ENCODE measurements at places on chromosomes 2 and 18. TPM values are rescaled to one million over a fixed set of nuclear protein-coding genes. Genes with fewer than 3 reads are reported as not detected.

Gene IL1B
- 1.3 TPM for total RNA-seq

DNA sequence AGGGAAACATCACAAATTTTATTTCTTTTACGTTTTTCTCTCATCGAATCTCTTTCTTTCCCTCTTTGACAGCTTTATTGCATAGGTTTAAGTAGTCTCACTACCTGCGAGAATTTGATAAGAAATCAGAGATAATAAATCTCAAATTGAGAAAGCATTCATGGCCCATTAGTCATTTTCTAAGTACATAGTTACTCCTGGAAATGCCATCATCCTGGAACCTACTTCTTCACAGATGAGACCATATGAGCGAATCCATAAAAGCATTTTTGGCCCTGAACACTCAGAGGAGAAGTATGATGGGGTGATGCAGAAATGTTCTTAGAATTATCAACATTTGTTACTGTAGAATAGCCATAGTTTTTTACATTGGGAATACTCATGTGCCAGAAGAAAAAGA is 138.0 kb upstream of the ARHGAP28 start:
- no peaks in the 10 kb centered on the region for H3K27me3 ChIP-seq
- no peaks in the 10 kb centered on the region for H3K36me3 ChIP-seq
- H3K4me3 ChIP-seq, result no peak overlapping the region
- DNase-seq, result no peak

DNA sequence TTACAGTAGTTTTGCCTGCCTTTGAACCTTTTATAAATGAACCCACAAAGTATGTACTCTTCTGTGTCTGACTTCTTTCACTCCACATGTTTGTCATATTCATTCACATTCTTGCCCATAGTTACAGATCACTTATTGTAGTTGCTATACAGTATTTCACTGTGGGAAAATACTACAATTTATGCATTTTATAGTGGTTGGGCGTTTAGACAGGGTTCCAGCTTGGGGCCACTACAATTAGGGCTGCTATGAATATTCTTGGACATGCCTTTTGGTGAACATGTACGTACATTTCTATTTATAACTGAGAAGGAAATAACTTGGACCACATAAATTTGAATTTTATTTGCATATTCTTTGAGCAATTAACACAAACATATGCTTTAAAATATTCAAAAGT is 15.4 kb upstream of the PMAIP1 start:
- no peak for DNase-seq
- H3K27me3 ChIP-seq, result no peaks in the 10 kb centered on the region
- no peaks in the 10 kb centered on the region for H3K36me3 ChIP-seq
- H3K4me1 ChIP-seq, result peaks cover 12% of the 10 kb centered on the region
- no peak overlapping the region for H3K4me3 ChIP-seq

Gene C2orf78
- not detected for total RNA-seq

Gene CCDC68
- total RNA-seq, result 13.0 TPM

Gene CFAP65
- total RNA-seq, result not detected

Gene SP9
- not detected for total RNA-seq

GRCh38 chr2:20582600-20583221 is 68.2 kb downstream of the HS1BP3 start:
- no peaks in the 10 kb centered on the region for H3K27me3 ChIP-seq
- H3K36me3 ChIP-seq, result no peaks in the 10 kb centered on the region
- no peak overlapping the region for H3K4me3 ChIP-seq
- no peak overlapping the region for H3K27ac ChIP-seq
- no peak for DNase-seq
- peaks cover 47% of the 10 kb centered on the region for H3K4me1 ChIP-seq

Gene CTNNA2
- total RNA-seq, result 0.52 TPM

Gene DSC3
- not detected for total RNA-seq

GRCh38 chr18:75656035-75656434 is 228.5 kb upstream of the SMIM21 start:
- H3K36me3 ChIP-seq, result no peaks in the 10 kb centered on the region
- H3K27ac ChIP-seq, result no peak overlapping the region

Gene KIF1A
- 51.9 TPM for total RNA-seq

DNA sequence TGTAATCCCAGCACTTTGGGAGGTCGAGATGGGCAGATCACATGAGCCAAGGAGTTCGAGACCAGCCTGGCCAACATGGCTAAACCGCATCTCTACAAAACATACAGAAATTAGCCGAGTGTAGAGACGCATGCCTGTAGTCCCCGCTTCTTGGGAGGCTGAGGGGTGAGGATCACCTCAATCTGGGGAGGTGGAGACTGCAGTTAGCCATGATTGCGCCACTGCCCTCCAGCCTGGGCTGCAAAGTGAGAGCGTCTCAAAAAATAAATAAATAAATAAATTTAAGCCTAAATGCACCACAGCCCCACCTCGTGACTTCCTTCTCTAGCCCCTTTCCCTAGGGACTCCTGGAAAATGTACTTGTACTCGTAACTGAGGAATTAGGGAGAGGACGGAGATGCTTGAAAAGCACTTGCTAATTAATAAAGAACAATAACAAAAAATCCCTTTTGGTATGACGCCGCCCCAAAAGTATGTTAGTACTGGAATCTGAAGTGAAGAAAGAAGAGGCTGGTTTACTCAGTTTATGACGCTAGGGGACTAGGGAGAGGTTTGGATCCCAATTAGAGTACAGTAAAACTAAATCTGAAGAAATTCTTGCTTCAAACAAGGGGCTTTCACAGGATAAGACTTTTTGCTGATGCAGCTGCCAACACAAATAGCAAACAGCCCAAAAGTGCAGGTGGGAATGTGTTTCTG is 887 bp upstream of the ZNF396 start:
- peaks cover 9% of the 10 kb centered on the region for H3K4me1 ChIP-seq
- no peaks in the 10 kb centered on the region for H3K36me3 ChIP-seq
- no peaks in the 10 kb centered on the region for H3K27me3 ChIP-seq
- DNase-seq, result no peak
- no peak overlapping the region for H3K4me3 ChIP-seq

- H3K36me3 ChIP-seq, result no peaks in the 10 kb centered on the region
- H3K27ac ChIP-seq, result no peak overlapping the region
- H3K27me3 ChIP-seq, result no peaks in the 10 kb centered on the region
- no peaks in the 10 kb centered on the region for H3K4me1 ChIP-seq
Observed at GRCh38 chr2:240501531-240501991, 56.2 kb downstream of the ANKMY1 start.

GRCh38 chr2:36965206-36965605 is 1.1 kb downstream of the STRN start:
- H3K4me3 ChIP-seq, result no peak overlapping the region
- H3K36me3 ChIP-seq, result no peaks in the 10 kb centered on the region
- no peaks in the 10 kb centered on the region for H3K27me3 ChIP-seq
- H3K27ac ChIP-seq, result peak overlapping the region; percentile 12
- DNase-seq, result no peak

- H3K27ac ChIP-seq, result no peak overlapping the region
- no peaks in the 10 kb centered on the region for H3K36me3 ChIP-seq
- no peak for DNase-seq
- H3K4me3 ChIP-seq, result no peak overlapping the region
- H3K27me3 ChIP-seq, result no peaks in the 10 kb centered on the region
Observed at GRCh38 chr2:145408980-145409379, 889.1 kb upstream of the ZEB2 start.

- no peak overlapping the region for H3K27ac ChIP-seq
- no peaks in the 10 kb centered on the region for H3K27me3 ChIP-seq
- no peak overlapping the region for H3K4me3 ChIP-seq
- H3K36me3 ChIP-seq, result no peaks in the 10 kb centered on the region
- DNase-seq, result no peak
Observed at GRCh38 chr2:207929923-207930322, 95.4 kb downstream of the PLEKHM3 start.

DNA sequence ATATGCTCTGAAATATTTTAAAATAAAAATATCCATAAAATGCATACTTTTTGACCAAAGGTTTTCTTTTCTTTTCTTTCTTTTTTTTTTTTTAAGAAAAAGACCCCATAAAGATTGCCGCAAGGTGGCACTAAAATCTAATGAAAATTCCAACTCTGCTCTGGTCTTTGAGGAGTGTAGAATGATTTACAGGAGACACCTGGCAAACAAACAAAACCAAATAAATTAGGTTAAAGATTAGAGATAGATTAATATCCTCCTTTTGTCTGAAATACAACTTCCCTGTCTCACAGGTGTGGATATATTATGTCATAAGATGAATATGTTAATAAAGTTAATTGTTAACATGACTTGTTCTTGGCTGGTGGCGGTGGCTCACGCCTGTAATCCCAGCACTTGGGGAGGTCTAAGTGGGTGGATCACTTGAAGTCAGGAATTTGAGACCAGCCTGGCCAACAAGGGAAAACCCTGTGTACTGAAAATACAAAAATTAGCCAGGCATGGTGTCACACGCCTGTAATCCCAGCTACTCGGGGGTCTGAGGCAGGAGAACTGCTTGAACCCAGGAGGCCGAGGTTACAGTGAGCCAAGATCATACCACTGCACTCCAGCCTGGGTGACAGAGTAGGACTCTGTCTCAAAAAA is 3.5 kb upstream of the RHOB start:
- no peak overlapping the region for H3K4me3 ChIP-seq
- H3K36me3 ChIP-seq, result no peaks in the 10 kb centered on the region
- peak; percentile 69 for DNase-seq
- H3K4me1 ChIP-seq, result peaks cover 45% of the 10 kb centered on the region
- peak overlapping the region; percentile 89 for H3K27ac ChIP-seq
- no peaks in the 10 kb centered on the region for H3K27me3 ChIP-seq

Gene CCNYL1
- 14.8 TPM for total RNA-seq

- no peaks in the 10 kb centered on the region for H3K36me3 ChIP-seq
- H3K27ac ChIP-seq, result no peak overlapping the region
- peaks cover 9% of the 10 kb centered on the region for H3K4me1 ChIP-seq
- H3K27me3 ChIP-seq, result no peaks in the 10 kb centered on the region
- no peak overlapping the region for H3K4me3 ChIP-seq
Observed at GRCh38 chr2:109537565-109538222, 76.1 kb downstream of the SEPTIN10 start.

- H3K27ac ChIP-seq, result no peak overlapping the region
- H3K27me3 ChIP-seq, result no peaks in the 10 kb centered on the region
- H3K4me3 ChIP-seq, result no peak overlapping the region
- H3K4me1 ChIP-seq, result peaks cover 8% of the 10 kb centered on the region
Observed at GRCh38 chr2:185316383-185316782, 422.2 kb upstream of the FSIP2 start.

Gene NDC80
- total RNA-seq, result not detected

GRCh38 chr2:136131961-136132824 is 14.2 kb upstream of the CXCR4 start:
- H3K36me3 ChIP-seq, result no peaks in the 10 kb centered on the region
- H3K4me1 ChIP-seq, result no peaks in the 10 kb centered on the region
- H3K27ac ChIP-seq, result no peak overlapping the region
- no peaks in the 10 kb centered on the region for H3K27me3 ChIP-seq
- H3K4me3 ChIP-seq, result no peak overlapping the region

DNA sequence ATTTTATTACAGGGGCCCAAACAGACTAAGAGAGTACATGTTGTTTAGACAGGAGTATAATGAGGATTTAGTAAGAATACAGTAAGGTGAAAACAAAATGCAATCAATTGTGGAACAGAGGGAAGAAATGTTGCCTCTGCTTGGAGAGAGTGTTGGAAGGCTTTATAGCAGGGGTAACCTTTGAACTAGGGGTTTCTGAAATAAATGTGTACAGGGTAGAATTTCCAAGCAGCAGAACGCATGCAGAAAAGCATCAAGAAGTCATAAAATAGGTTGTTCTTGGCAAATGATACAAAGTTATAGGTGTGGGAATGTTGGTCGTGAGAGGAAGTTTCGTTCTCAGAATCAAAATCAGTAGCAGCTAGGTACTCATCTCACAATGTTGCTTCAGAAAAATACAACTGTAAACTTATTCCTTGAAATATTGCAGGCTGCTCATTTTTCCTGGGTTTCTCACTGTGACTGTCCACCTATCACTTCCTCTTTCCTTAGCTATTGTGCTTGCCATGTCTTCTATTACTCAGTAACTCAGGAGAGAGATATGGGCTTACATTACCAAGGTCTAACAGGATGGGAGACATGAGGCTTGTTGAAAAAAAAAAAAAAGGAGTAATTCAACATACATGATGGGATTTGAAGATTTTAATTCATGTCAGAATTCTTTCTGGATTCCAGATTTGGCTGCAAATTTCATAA is 17.1 kb upstream of the HNMT start:
- H3K27ac ChIP-seq, result no peak overlapping the region
- DNase-seq, result no peak
- H3K36me3 ChIP-seq, result no peaks in the 10 kb centered on the region
- peaks cover 11% of the 10 kb centered on the region for H3K4me1 ChIP-seq
- H3K27me3 ChIP-seq, result no peaks in the 10 kb centered on the region

Gene TMEM200C
- not detected for total RNA-seq

GRCh38 chr2:211061612-211062296 is 505.4 kb downstream of the CPS1 start:
- no peaks in the 10 kb centered on the region for H3K36me3 ChIP-seq
- no peak overlapping the region for H3K4me3 ChIP-seq
- no peaks in the 10 kb centered on the region for H3K27me3 ChIP-seq

Gene L3MBTL4
- 11.2 TPM for total RNA-seq

Gene FZD7
- total RNA-seq, result 2.9 TPM

- peaks cover 7% of the 10 kb centered on the region for H3K4me1 ChIP-seq
- no peaks in the 10 kb centered on the region for H3K36me3 ChIP-seq
- no peak for DNase-seq
- no peak overlapping the region for H3K27ac ChIP-seq
- no peaks in the 10 kb centered on the region for H3K27me3 ChIP-seq
Observed at GRCh38 chr2:186569897-186570296, 20.0 kb upstream of the ITGAV start.

Gene HK2
- 9.2 TPM for total RNA-seq

DNA sequence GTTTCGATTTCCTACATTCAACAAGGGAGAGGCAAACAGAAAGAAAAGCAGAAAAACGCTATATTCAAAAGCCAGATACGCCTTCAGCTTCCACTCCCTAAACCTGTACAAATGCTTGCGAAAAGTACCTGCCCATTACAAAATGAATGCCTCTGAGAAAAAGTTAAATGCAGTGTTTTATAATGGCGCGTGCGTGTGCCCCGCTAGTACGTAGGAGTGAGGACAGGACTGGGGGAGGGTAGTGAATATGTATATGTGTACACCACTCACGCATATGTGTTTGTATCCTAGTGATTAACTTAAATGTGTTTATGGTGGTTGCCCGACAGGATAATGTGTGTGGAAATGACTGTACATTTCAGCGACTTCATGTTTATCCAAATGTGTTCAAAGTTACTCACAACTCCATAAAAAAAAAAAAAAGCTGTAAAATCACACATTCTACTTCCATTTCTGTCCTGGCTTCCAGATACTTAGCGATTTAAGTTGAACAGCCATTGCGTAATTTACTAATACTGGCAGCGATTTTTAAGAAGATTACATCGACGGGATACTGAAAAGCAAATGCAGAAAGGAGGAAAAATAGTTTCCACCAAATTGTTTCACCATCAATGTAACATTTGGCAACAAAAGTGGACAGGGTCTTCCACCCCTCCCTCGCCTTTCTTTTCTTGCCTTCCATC is 1.3 kb downstream of the NEUROD1 start:
- H3K4me3 ChIP-seq, result no peak overlapping the region
- H3K27ac ChIP-seq, result no peak overlapping the region
- H3K4me1 ChIP-seq, result peaks cover 24% of the 10 kb centered on the region
- DNase-seq, result no peak
- no peaks in the 10 kb centered on the region for H3K36me3 ChIP-seq
- peaks cover 48% of the 10 kb centered on the region for H3K27me3 ChIP-seq

- no peaks in the 10 kb centered on the region for H3K4me1 ChIP-seq
Observed at GRCh38 chr18:76994086-76994654, 138.4 kb downstream of the MBP start.

Gene USP14
- total RNA-seq, result 18.8 TPM

- no peak for DNase-seq
- H3K4me1 ChIP-seq, result no peaks in the 10 kb centered on the region
- H3K36me3 ChIP-seq, result no peaks in the 10 kb centered on the region
Observed at GRCh38 chr2:148935791-148936190, 60.8 kb downstream of the KIF5C start.

GRCh38 chr2:127423478-127423843 is 5.2 kb downstream of the PROC start:
- H3K4me3 ChIP-seq, result no peak overlapping the region
- peaks cover 10% of the 10 kb centered on the region for H3K27me3 ChIP-seq
- DNase-seq, result peak; percentile 43
- no peaks in the 10 kb centered on the region for H3K36me3 ChIP-seq
- H3K27ac ChIP-seq, result no peak overlapping the region
- H3K4me1 ChIP-seq, result peaks cover 13% of the 10 kb centered on the region

All from body of pancreas (tissue), 4 donors.